ENCODE measurements at places on chromosomes 3 and 15.

DNA sequence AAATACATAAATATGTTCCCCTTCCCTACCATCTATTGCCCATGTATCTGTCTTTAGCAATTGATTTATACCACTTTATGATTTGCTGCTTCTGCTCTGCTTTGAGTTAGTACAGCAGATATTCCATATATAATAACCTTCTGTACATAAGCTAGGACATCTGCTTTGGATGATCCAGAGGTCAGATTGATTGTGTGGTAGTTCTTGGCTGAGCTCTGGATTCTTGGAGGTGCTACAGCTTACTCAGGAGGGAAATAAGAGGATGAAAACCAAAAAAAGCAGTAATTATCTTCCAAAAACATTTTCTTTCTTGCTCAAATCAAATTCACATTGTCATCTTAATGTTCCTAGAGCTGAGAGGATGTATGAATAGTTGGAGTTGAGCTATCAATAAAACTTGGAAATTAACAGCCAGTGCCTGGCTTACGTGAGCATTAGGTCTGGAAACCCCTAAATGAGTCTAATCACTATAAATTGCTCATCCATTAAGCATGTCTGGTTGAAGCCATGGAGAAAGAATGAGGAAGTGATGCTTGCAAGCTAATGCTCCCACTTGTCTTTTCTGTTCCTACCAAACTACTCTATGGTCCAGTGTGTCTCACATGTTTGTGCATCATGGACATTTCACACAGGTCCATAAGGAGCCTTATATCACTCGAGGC is 36.3 kb upstream of the TMEM42 start:
- DNase-seq = no peak

DNA sequence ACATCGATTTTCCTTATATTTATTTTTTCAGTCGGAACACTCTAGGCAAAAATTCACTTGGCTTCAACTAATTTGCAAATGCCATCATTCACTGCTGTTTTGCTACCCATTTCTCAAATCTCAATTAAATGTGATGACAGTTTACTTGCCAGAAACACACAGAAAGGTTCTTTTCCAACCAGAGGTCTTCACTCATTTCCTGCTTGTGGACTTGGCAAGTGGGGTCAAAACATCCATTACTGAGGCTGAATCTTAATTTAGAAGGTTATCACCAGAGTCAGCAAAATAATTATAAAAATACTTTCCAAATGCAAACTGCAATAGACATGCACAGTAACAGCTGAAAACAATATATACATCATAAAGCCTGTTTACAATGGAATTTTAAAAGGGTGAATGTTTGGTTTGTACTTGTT is 625.4 kb upstream of the TBL1XR1 start:
- DNase-seq = no peak

- DNase-seq = no peak
Observed at GRCh38 chr15:39149636-39150150, 431.2 kb upstream of the THBS1 start.

DNA sequence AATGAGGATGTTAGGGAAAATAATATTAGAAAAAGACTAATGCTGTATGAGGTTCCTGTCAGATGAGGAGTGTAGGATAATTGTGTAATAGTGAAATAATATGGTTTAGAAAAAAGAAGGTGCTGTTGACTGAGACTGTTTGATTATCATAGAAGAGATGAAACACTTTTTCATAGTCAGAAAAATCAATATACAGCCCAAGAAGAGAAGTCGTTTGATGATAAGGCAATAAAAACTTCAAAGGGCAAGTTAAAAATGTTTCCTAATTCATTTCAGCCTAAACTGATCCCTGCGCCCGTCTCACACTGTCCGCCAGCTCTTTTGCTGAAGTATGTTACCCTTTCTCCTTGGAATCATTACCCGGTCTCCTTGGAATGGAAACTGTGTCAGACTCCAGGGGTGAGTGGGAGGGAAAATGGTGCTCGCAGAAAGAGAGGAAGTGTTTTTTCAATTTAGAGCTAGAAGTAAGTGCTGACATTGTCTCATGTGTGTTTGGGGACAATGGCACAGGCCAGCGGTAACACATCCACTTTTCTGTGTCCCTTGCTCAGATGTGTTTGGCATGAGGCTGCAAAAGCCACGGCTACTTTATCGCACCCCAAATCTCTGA is 23.6 kb downstream of the DUT start:
- DNase-seq = no peak

DNA sequence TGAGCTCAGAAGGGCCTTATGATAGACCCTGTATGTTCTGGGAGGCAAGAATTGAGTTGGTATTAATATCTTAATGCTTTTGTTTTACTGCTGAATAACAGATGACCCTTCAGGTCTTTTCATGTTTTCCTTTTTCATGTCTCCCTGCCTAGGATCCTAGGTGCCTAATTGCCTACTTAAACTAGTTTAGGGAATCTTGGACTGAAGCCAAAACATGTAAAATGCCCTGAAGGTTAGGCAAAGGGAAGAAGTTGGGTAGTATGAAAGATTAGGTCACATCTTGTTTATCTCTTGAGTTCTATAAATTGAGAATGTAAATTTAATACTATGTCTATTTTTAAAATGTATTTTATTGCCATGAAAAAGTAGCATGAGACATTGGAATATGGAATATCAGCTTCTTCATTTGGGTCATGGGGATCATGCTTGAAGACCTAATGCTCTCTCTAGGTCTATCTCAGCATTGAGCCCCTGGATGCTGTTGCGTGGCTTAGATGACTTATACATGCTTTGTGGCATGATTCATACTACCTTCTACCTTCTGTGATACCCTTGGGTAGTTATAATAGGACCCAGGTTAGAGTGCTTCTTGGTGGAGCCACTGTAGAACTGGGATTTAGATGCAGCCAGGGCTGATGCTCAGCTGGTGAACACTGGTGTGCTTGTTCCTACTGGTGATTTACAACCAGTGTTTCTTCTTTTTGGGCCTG is 26.4 kb downstream of the RBM6 start:
- DNase-seq = no peak

GRCh38 chr3:185928496-185928895 is 9.3 kb downstream of the TRA2B start:
- no peak for DNase-seq

GRCh38 chr15:93826293-93826692 is 405.1 kb upstream of the MCTP2 start:
- DNase-seq = no peak

- peak; percentile 37 for DNase-seq
Observed at GRCh38 chr15:99424978-99425656, 140.7 kb upstream of the MEF2A start.

Data from stimulated activated CD8-positive, alpha-beta memory T cell treated with anti-CD3 and anti-CD28 coated beads, Interleukin-2, amount 100 ng/mL, for 48 hours (primary cell).